Stimulated activated CD8-positive, alpha-beta memory T cell treated with anti-CD3 and anti-CD28 coated beads, Interleukin-4, amount 100 ng/mL, for 4 hours (primary cell): ENCODE measurements at places on chromosomes 3 and 15.

- no peak for DNase-seq
These were observed 94.8 kb downstream of the DUT start for GRCh38 chr15:48426044-48426443.

GRCh38 chr3:88298189-88298588 is 148.4 kb downstream of the C3orf38 start:
- DNase-seq: no peak

DNA sequence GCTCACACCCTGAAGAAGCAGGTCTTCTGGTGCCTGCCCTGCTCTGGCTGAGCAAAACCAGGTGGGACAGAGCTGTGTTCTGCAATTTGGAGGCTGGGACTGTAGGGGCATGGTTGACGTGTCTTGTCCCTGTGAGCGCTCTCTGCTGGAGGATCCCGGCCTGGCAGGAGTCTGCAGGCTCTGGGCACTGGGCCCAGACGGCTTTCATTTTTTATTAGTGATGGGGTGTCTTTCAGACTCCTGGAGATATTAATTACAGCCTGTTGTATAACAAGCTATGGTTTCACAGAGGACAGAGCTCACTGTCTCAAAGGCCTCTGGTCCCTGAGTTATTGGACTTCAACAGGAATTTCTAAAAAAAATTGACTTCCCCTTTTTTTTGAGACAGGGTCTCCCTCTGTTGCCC is 29.5 kb upstream of the ZNF710 start:
- no peak for DNase-seq

DNA sequence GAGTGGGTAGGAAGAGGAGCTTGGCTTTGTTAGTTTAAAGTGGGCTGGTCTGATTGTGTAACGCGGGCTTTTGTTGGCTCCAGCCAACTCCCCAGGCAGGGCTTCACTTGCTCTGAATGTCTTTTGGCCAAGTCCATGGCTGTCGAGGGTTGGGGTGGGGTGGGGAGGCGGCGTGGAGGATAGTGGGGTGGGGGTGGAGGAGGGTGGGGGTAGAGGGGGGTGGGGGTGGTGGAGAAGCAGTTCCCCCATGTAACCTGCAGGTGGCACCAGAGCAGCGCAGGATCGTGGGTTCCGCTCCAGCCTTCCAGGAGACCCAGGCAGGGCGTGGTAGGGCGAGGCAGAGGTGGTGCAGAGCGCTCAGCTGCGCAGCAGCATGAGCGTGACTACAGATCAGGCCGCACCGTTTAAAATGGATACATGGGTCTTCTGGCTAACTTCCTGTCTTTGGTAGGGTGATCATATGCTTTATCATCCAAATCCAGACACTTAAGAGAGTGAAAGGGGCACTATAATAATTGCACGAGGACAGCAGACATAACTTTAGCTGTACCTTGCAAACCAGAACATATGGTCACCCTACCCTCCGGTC is 28.3 kb downstream of the GOLGA6A start:
- peak; percentile 21 for DNase-seq

GRCh38 chr3:179563271-179563783 is 601 bp downstream of the ACTL6A start:
- peak; percentile 22 for DNase-seq

DNA sequence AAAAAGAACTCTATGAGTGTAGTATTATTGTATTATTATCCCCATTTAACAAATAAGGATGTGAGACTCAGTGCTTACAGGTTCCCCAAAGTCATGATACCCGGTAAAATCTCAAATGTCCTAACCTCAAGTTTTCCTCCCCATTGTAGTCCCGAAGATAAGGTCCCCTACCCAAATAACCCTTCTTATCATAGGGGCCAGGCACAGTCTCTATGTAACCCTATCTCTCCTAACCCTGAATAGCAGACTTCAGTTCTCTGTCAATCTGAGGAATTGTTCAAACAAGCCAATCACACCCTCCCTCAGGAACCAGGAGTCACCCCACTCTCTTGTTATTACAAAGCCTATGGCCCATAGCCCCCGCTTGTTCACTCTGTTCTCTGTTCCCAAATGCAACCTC is 10.5 kb upstream of the SUSD5 start:
- no peak for DNase-seq

- DNase-seq: no peak
These were observed 14.0 kb upstream of the CTDSPL start for GRCh38 chr3:37847689-37848088.

GRCh38 chr15:34514251-34514670 is 69.2 kb downstream of the GOLGA8B start:
- no peak for DNase-seq

DNA sequence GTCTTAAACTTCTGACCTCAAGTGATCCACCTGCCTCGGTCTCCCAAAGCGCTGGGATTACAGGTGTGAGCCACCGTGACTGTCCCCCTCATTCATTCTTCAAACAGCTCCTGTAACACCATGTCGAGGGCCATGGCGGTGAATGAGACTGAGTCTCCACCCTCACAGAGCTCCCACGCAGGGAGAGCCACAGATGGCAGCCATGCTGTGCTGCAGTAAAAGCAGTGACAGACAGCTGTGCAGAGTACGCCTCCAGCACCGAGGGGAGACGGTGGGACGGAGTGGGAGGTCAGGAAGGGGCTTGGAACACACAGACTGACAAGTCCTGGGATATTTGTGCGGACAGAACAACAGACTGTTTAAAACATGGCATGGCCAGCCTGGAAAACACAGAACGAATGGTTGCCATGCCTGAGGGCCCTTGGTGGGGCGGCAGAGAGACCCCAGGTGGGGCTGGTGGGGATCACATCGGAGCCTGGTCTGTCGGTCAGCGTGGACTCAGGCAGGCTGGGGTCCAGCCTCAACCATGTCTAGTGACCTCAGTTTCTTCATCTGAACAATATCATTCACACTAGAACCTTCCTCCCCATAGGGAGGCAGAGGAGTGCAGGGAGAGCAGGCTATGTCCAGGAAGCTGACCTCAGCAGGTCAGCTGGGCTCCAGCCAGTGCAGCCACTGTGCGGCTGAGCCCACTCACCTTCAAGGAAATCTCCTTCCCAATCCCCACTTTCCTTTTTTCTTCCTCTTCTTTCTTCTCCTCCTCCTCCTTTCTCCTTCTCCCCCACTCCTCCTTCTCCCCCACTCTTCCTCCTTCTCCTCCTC is 20.6 kb upstream of the LCTL start:
- DNase-seq: no peak

GRCh38 chr3:149495581-149496125 is 21.2 kb downstream of the TM4SF4 start:
- DNase-seq: no peak

DNA sequence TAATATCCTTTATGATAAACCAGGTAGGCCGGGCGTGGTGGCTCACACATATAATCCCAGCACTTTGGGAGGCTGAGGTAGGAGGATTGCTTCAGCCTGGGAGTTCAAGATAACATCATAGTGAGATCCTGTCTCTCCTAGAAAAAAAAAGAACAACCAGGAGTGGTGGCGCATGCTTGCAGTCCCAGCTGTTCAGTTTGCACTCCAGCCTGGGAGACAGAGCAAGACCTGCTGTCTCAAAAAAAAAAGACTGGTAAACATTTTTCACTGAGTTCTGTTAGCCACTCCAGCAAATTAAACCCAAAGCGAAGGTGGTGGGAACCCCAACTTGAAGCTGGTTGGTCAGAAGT is 9.6 kb upstream of the IRAK2 start:
- no peak for DNase-seq

DNA sequence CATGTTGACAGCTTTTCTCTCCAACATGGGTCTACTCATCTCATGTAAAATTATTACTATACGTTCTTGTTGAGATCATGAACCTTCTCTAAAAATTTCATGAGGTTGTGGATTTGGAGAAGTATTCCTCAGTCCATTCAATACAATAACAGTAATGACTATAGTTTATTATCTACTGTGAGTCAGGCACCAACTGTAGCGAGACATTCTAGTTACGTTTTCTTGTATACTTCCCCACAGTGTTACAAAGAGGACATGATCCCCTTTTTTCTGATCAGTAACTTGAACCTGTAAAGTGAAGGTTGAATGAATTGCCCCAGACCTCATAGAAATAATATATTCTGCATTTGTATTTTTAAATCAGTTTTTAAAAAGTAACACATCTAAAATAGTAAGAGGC is 76.4 kb downstream of the AKAP13 start:
- no peak for DNase-seq

GRCh38 chr3:67461667-67462142 is 192.7 kb downstream of the SUCLG2 start:
- DNase-seq: no peak

DNA sequence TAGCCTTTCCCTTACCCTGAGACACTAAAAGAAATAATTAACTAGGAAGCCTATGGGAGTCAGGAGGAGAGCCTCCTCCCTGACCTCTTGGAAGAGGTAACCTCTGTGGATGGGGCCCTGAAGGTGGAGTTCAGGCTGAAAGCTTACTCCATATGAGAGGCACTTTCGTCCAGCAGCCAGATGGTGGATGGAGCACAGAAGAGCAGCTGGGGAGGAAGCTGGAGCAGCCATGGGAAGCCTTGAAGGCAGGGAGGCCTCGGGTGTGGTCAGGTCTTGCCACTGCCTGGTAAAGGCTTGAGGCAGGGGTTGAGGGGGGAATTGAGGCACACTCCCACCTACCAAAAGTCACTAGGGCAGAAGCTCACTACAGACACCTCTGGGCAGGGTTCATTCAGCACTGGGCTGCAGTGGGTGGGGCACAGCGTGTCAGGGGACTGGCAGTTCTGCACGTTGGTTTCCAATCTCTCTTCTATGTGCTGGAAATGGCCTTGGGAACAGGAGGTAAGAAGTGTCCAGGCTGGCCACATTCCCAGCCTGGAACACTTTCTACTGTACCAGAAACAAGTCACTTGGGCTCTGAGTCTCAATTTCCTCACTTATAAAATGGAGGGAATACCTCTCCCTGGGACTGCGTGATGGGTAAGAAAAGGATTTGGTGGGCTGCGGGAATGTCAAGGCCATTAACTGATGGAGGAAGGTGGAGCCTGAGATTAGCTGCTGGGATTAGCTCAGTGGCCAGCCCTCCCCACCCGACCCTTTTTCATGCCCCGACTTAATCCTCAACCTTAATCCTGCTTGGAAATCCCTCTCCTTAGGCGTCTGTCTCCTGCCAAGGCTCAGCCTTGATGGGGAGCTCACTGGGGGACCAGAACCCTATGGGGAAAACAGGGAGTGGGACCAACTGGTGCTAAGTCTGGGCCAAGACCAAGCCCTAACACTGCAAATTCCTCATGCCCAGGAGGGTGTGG is 5.4 kb downstream of the PCBP4 start:
- no peak for DNase-seq

DNA sequence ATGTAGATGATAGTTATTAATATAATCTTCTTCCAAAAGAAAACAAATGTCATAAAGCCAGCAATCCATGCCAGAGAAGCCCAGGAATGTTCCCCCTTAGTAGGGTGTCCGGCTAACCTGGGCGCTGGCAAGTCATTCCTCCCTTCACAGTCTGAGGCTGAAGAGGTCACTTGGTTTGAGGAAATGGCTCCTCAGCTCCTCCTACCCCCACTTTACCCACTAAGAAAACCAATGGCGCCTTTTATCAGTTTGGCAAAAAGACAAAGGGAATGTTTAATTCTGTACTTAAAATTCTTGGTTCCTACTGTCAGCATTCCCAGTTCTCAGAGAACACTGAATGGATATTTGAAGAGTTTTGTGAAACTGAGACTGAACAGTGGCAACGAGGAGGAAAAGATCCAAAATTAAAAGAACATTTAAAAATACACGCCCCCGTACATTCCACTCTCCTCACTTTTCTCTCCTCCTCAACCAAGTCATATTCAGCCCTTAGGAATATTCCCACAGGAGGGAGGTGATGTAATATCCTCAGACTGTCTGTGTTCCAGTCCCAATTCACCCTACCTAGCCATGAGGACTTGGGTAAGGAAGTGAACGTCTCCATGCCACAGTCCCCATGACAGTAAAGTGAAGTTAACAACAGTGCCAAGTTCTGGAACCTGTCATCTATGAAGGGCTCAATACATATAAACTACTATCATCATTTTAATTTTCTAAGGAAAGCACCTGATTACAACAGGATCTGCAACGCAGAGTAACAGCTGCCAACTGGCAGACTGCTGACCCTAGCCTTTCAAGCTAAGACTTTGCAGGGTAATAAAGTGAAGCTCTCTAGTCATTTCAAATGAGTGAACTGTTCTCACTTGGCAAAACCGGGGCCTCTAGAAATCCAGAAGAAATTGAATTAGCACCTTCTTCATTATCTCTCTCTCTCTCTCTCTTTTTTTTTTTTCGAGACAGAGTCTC is 234.5 kb upstream of the ICE2 start:
- no peak for DNase-seq
